Pons (tissue), 1 donor: ENCODE measurements at places on chromosomes 5 and 9.

GRCh38 chr9:5140151-5140550 is 45.3 kb downstream of the INSL6 start:
- no peak for DNase-seq

- no peak for DNase-seq
Observed at GRCh38 chr9:30944741-30945280, 1439.6 kb upstream of the ACO1 start.

GRCh38 chr5:1054018-1054798 is 45.6 kb downstream of the NKD2 start:
- no peak for DNase-seq

GRCh38 chr5:116084287-116084691 is 536 bp upstream of the COMMD10 start:
- peak; percentile 6 for DNase-seq

DNA sequence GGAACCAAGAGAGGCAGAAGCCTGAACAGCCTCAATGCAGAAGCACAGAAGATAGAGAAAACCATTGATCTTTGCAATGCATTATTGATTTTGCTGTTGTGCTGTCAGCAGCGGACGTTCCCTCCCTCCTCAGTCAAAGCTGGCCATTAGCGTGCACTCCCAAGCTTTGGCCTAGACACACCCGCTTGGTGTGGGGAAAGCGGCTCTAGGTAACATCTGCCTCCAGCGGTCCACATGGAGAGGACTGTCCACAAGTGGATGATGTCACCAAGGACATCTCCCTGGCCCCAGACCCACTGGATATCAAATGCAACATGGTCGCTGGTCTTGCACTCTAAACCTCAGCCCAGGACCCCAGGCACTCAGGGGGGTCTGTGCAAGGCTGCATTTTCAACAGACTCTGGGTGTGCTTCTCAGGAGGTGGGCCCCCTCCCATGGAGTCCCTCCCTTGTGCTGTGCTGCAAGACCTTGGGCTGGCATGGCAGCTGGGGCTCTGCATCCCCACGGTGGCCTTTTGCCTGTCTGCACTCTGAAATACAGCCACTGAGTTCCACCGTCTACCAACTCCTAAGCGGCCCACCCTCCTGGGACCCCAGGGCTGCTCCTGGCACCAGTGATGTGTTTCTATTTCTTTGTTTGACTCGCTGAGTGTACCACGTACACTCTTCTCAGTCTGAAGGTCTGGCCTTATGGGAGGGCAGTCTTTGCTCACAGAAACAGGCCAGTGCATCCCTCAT is 1.9 kb downstream of the SEMA4D start:
- peak; percentile 62 for DNase-seq

DNA sequence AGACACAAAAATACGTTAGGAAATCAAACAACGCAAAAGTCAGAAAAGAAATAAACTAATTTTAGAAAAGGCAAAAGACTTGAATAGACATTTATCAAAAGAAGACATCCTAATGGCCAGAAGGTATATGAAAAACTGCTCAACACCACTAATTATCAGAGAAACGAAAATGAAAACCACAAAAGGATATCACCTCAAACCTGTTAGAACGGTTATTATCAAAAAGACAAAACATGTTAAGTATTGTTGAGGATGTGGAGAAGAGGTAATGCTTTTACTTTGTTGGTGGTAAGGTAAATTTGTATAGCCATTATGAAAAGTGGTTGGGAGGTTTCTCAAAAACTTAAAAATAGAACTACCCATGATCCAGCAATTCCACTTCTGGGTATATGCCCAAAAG is 230.0 kb upstream of the RGMB start:
- no peak for DNase-seq

DNA sequence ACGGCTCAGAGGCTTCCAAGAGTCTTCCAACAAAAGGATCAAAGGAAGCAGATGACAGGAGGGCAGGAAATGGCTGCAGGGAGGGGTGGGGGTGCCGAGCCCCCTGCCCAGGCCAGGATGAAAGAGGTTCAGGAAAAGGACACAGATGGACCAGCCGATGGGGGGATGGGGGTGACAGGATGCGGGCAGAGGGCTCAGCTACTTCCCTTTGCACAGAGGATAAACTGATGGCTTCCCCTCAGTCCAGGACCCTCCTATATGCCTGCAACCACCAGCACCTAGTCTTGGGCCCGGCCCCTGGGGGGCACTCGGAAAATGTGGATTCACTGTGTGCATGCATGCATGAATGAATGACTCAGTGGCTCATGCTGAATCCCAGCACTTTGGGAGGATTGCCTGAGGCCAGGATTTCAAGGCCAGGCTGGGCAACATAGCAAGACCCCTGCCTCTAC is 148.2 kb downstream of the C9orf50 start:
- no peak for DNase-seq

DNA sequence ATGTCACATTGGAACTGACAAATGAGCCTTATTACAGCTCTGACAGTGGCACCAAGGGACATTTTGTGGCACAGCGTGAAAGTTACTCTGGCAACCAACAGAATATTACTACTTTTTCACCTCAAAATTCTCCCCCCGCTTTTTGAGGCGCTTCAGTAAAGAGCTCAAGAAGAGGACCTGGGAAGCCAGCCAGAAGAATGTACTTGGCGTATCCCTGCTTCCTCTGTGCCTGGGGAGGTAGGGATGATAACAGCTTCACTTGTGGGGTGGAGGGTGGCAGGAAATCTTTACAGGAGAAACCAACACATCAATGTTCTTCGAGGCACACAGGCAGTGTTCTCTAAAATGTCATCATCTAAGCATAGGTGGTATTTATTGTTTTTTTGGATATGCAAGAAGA is 624.1 kb downstream of the NR2F1-AS1 start:
- DNase-seq, result no peak

DNA sequence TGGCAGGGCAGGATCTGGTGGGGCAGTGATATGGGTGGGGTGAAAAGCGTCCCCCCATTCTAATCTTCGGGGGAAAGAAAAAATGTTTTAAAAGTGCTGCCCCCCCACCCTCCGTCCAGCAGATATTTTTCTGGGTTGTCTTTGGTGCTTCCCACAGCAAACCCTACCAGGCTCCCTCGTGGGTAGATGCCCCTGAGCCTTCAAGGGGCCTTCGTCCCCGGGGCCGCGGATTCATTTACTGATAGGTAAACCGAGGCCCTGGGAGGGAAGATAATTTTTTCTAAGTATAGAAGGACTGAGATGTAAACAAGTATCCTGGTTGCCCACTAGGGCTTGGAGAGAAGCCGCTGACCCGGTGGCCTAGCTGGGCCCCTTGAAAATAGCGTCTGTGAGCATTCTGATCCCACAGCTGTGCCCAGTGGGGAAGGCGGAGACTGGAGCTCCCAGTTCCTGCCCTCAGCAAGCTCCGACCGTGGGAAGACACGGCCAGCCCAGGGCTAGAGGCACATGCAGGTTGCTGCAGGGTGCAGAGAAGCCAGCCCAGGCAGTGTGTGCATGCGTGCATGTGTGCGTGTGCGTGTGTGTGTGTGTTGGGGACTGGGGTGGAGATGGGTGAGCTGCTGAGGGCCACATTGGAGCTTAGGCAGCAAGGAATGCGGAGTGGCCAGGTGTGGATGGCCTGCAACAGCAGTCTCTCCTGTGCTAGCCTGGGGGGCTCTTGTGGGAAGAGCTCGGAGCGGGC is 6.0 kb upstream of the RXRA start:
- DNase-seq, result no peak
